ENCODE measurements at places on chromosomes 5 and 9.

DNA sequence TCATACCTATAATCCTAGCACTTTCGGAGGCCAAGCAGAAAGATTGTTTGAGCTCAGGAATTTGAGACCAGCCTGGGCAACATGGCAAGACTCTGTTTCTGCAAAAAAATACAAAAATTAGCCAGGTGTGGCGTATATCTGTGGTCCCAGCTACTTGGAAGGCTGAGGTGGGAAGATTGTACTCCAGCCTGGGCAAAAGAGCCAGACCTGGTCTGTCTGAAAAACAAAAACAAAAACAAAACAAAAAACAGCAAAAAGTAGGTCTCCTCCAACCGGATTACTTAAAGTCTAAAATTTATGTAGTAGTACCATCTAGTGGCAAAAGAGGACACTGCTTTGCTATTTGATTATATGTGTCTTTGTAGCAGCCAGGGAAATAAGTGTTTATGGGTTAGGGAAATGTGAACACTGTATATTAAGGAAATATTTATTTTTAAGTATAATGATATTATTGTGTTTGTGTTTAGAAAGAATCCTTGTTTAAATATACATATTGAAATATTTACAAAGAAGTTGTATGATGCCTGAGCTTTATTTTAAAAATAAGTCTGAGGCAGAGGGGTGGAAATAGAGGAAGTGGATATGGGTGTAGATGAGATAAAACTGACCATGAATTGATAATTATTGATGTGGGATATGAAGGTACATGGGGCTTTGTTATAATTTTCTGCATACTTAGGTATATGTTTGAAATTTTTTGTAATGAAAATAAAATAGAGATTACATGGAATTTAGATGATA lies 20.0 kb downstream of the APC start:
- DNase-seq = no peak

DNA sequence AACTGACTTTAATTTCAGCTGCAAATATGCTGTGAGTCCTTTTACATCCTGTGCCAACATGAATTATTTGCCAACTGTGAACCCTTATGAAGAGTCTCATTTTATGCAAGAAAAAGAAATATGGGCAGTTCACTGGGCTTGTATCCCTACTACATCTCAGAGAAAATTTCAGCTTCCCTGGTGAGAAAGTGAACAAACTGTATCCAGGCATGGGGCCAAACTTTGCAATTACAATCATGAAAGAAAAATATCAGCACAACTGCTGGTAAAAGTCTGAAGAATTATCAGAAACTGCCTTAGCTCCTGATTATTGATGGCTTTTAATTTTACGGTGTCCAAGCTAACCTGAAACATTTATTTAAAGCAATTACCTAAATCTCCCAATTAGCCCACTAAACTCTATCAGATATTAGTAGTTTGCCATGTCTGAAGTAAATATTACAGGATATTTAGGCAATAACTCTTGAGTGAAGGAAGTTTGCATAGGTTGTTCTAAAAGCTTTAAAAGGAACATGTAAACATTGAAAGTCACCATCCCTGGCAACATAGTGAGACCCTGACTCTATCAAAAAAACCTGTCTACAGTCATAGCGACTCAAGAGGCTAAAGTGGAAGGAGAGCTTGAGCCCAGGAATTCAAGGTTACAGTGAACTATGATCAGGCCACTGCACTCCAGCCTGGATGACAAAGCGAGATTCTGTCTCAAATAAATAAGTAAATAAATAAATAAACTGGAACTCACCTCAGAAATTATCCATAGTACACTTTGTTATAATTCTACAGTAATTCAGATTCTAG lies 83.9 kb upstream of the HCN1 start:
- no peak for DNase-seq

DNA sequence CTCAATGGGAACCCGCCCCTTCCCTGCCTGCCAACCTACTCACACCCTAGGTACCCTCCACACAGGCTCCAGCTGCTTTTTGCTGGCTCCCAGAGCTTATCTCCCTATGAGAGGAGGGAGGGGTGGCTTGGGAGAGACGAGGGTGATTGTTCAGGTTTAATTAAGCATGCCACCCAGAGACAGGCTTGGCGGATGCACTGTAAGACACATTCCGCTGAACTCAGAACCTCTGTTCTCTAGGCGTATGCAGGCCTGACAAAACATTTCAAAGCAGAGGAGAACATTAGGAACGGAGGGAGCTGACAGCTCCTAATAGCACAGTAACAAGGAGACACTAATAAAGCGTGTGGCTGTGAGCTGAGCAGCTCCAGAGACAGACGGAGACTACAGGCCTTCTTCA lies 80.1 kb downstream of the TRIM32 start:
- DNase-seq = no peak

GRCh38 chr5:41199660-41200059 lies 13.7 kb downstream of the C6 start:
- no peak for DNase-seq

DNA sequence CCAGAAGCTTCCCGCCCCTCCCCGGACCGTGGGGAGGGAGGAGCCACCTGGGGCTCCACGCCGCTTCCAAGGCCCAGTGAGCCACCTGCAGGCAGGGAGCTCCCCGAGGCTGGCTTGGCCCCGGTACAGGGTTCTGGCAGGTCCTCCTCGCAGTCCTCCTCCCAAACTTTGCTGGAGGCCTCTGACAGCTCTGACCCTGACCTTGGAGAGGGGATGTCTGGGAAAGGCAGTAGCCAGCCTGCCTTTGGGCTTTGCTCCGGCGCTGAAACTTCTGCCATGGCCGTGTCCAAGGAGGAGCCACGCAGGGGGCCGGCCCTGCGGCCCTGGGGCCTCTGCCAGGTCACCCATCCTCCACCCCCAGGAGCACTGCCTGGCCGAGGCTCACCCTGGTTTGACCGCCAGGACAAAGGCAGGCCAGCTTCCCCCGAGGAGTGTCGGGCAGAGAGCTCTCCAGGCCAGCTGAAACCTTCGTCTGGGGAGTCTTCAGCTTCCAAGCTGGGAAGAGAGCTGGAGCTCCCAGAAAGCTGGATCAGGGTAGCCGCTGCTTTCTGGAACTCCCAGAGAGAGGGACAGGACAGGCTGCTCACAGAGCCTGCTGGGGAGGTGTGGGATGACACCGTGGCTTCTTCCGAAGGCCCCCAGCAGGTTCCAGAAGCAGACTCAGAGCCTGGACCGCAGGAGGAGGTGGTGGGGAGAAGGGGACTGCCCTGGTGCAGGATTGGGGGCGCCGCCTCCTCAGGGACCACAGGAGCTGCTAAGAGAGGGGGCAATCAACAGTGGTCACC lies 9.0 kb upstream of the QSOX2 start:
- DNase-seq = no peak

GRCh38 chr5:55991768-55992486 lies 2.8 kb downstream of the IL6ST start:
- no peak for DNase-seq

DNA sequence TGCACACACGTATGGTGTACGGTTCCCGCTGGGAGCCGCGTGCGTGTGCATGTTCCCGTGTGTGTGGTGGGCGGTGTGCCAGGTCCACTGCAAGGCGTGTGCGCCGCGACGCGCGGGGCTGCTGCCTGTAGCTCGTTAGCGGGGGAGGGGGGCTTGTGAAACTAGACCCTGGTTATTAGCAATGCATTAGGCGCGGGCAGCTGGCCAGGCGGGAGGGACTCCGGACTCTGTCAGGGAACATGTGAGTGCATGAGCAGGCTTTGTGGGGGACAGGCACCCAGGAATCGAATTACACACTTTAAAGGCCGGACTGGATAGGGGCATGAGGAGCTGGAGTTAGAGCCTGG lies 32.2 kb upstream of the ENHO start:
- DNase-seq = no peak

DNA sequence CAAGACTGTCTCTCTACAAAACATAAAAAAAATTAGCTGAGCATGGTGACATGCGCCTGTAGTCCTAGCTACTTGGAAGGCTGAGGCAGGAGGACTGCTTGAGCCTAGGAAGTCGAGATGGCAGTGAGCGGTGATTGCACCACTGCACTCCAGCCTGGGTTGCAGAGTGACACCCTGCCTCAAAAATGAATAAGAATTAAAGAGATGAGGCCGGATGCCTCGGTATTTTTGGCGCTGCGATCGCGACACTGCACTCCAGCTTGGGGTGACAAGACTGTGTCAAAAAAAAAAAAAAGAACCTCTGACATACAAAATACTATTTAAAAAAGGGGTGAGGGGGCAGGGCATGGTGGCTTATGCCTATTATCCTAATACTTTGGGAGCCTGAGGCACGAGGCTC lies 7.3 kb downstream of the GPBP1 start:
- no peak for DNase-seq

DNA sequence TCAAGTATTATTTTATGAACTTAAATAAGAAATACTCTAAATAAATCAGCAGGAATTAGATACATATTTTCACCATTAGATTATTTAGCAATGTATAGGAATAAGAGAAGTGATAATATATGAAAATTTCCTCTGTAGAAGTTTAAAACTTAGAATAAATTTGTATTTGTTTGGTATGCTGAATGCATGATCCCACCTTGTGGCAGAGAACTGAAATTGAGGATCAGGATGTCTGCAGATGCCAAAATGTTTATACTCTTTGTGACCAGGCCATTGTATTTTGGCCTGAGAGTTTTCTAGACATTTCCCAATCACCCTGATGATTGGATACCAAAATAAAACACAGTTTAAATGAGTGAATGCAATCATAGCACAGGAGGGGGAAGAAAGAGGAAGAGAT lies 6.3 kb downstream of the TYRP1 start:
- no peak for DNase-seq

DNA sequence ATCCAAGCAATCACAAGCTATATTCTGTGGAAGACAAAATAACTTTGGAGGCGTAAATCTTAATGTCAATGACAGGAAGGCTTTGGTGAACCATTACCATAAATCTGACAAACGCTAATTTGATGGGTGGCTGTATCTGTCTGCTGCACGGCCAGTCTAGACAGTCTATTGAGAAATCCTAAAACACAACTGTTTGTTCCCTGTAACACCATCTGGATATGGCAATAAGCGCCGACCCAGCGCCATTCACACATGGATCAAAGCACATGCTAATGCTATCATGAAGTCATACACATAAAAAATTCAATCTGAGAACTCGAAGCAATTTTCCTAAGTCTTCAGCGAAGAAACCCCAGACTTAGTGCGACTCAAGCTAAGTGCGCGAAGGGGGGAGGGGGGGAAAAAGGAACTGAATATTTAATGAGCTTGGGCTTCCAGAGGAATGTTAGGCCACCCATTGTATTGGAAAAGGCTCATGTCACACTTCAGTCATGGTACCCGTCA lies 95.1 kb downstream of the ARL15 start:
- DNase-seq = no peak

GRCh38 chr5:69242215-69242927 lies 7.7 kb downstream of the CDK7 start:
- DNase-seq = no peak

DNA sequence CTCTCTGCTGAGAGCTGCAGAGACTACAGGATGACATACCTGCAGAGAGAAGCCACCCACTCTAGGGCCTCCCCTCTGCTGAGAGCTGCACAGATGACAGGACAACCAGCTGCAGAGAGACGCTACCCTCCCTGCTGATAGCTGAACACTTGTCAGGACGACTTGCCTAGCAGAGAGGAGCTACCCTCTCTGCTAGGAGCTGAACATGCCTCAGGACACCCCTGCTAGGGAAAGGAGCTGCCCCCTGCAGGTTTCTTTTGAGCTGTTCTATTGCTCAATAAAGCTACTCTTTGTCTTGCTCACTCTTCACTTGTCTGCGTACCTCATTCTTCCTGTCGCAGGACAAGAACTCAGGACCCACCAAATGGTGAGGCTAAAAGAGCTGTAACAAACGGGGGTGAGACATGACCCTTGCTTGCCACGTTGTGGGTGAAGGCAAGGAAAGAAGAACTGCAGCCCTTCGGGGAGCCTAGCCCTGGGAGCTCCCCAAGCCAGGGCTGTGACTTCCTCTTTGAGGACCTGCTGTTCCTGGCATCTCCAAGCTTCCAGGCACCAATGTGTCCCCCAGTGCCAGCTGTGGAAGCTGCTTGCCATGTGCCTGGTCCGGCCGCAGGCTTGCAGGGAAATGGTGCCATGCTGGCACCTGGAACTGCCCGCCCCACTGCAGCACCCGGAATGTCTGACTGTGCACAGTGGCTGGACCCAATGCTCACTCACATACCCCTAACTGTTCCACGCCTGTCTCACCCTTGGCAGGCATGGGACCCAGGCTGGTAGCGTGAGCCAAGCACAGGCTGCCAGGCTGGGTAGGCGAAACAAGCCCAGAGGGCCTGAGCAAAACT lies 5.1 kb upstream of the TESK1 start:
- no peak for DNase-seq

DNA sequence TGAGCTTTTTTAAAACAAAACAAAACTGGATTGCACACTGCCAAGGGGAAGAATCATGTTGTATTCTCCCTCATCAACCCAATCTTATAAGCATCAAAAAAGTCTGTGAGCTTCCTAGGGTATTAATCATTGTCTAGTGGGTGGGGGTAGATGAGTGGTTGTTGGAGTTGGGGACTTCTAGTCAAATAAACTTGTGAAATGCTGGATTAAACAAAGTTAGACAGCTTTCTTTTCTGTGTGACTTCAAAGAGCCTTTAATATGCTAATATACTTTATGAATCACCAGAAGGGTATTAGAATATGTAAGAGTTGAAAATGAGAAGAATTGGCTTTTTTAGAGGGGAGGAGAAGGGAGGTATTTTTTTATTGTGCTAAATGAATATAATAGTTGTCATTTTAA lies 87.7 kb downstream of the GALNT10 start:
- DNase-seq = no peak

DNA sequence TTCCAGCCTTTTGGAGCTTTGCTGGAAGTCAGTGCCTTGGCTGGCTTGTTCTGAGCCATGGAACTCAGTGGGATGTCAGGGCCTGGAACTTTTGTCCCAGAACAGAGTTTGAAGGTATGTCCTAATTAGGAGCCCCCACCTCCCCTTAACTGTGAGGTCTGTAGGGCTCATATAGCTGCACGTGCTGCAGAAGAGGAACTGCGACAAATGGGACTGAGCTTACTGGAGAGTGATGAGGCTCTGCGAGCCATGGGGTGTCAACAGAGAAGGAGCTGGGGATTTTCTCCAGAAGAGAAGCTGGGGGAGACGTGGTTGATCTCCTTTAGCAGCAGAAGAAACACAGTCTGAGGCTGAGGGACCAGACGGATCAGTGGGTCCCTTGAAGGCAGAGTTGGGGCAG lies 10.9 kb downstream of the TMEM8B start:
- no peak for DNase-seq

GRCh38 chr5:98714710-98715288 lies 58.7 kb upstream of the RGMB start:
- no peak for DNase-seq

DNA sequence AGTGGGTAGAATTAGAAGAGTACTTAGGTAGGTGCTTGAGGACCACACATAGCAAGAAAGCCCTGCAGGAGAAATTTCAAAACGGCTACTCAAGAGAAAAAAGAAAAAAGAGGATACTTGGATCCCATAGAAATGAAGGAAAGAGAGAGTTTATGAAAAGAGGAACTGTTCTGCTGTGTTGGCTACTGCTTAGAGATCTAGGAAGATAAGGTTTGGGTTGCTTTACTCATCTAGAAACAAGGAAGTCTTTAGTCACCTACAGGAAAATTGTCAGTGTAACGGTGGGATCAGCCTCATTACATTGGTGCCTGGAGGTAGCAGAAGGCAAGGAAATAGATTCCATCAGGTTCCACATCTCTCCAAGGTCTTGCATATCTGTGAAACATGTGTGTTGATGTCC lies 14.8 kb upstream of the C5orf46 start:
- DNase-seq = no peak

- no peak for DNase-seq
These were observed 162.1 kb downstream of the CWC27 start for GRCh38 chr5:64930672-64931318.
